ENCODE measurements at places on chromosomes 3 and 15. TPM values are rescaled to one million over a fixed set of nuclear protein-coding genes. Genes with fewer than 3 reads are reported as not detected.
A peak's percentile ranks its signal among the peaks of the same experiment; 100 is the strongest.

Gene ZNF654
- polyA plus RNA-seq, result 3.5 TPM

Gene RASGRP1
- 0.43 TPM for polyA plus RNA-seq

DNA sequence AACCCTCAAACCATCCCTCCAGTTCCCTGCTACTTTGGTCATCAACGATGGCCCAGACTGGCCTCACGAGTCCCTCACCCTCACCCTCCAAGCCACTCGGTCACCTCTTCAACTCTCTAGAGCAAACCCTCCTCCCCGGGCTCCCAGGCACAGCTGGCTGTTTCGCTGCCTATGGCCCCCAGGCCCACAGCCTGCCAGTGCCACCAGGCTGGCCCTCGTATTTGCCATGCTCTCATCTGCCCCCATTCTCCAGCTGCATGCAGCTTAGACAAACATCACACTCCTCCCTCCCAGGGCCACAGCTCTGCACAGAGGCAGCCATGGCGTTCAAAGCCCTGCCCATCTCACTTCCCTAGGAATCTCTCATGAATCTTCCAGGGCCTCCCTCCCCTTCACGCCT is 13.8 kb downstream of the RAB43 start:
- DNase-seq, result no peak

DNA sequence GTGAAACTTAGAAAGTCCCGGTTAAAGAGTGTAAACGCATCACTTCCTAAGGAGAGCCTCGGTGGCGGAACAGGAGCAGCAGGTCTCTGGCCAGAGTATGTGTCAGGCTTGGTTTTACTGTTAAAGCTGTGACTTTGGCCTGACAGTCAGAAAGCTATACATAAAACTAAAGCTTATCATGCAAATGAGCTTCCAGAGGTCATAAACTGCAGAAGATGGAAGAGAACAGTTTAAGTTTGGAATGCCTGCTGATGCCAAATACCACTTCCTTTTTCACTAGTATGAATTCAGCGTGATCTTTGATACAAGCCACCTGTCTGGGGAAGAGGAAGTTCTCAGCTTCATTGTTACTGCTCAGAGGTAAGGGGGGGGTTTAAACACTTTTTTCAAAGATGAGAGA is 125.1 kb upstream of the CTDSPL start:
- DNase-seq, result no peak

DNA sequence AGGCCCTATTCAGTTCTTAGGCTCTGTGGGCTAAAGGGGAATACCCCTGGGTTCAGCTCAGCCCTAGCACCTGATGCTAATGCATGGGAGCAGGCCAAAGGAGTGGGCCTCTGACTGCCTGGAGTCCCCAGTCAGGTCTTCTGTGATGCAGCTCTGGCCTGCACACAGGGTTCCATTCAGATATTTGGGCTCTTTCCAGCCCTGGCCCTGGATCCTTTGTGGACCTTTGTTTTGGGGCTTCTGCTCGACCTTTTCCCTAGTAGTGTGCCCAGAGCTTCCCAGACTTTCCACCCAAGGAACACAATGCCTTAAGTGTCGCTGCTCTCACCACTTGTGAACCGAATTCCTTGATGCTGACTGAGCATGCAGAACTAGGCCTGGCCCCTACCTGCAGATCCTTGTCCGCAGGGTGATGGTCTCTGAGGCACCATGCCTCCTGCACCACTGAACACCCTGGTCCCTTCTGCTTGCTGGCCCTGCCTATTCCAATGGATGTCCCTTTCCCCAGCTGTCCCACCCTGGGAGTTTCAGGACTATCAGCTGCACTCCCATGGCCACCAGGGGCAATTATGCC is 5.1 kb downstream of the SEC13 start:
- no peak for DNase-seq

DNA sequence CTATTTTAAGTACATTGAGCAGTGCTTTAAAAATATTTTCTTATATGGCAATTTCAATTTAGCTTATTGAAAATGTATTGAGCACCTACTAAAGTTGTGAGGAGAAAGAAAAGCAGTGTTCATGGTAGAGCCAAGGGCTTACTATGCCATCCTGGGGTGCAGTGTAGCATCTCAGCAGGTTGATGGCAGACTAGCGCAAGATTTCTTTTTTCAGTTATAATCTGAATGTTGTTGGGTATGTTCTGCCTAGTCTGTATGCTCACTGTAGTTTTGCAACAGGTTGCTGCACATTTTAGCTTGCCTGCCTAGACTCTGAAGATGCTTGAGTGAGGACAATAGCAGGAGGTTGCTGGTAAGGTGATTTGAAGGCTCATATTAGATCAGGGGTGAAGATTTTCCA is 103.1 kb upstream of the UNC13C start:
- no peak for DNase-seq

GRCh38 chr3:19702416-19703078 is 231.5 kb downstream of the EFHB start:
- DNase-seq, result no peak

Gene TRH
- polyA plus RNA-seq, result not detected

Gene PCSK6
- polyA plus RNA-seq, result 7.7 TPM

Gene PLSCR5
- not detected for polyA plus RNA-seq

DNA sequence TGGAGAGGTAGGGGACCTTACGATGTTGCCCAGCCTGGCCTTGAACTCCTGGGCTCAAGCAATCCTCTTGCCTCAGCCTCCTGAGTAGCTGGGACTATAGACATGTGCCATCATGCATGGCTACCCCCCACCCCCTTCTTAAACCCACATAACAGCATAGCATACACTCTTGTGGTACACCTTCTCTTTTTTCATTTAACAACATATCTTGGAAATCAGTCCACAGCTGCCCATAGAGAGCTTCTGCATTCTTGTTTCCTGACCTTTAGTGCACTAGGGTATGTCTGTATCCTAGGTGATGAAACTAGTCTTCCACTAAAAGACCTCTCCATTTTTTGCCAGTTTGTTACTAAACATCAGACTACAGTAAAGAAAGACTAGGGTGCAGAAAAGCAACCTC is 33.0 kb downstream of the SLC28A1 start:
- DNase-seq, result no peak

Gene SPINK8
- polyA plus RNA-seq, result not detected

- DNase-seq, result no peak
These were observed 141.9 kb upstream of the PLSCR5 start for GRCh38 chr3:146747051-146747450.

Gene FEZF2
- not detected for polyA plus RNA-seq

DNA sequence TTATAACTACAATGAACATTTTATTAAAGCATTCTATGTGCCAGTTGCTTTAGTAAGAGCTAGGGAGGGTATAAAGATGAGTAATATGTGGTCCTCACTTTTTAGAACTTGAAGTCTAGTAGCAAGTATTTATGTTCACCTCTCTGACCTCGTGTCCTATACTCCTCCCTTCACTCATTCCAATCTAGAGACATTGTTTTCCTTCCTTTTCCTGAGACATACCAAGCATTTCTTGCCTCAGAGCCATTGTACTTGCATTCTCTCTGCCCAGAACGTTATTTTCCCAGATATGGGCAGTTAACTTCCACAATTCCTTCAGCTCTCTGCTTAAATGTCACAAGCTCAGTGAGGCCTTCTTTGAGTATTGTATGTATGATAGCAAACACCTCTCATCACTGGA is 408.6 kb downstream of the PDCD6IP start:
- no peak for DNase-seq

- DNase-seq, result no peak
These were observed 70.6 kb downstream of the USF3 start for GRCh38 chr3:113625834-113626233.

Gene CATSPER2
- 2.5 TPM for polyA plus RNA-seq

Gene MST1
- 6.2 TPM for polyA plus RNA-seq

Gene FBXL22
- 19.5 TPM for polyA plus RNA-seq

GRCh38 chr3:76177610-76178009 is 392.3 kb upstream of the ZNF717 start:
- no peak for DNase-seq

DNA sequence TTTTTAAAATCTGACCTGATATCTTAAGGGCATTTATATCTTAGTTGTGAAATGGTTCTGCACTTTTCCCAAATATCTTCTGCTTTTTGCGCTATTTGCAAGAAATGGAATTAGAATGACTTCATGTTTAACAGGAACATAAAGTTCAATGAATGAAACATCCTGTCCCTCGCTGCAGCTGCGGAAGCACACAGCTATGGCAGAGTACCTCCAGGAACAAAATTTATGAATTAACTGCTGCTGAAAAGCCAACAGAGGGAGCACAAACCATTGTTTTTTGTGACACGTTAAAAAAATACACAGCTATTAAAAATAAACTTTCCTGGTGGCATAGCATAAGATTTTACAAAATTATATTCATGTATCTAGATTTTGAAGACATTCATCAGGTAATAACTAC is 404.4 kb upstream of the MDFIC2 start:
- peak; percentile 73 for DNase-seq
